ENCODE measurements at places on chromosomes 11 and 22.

DNA sequence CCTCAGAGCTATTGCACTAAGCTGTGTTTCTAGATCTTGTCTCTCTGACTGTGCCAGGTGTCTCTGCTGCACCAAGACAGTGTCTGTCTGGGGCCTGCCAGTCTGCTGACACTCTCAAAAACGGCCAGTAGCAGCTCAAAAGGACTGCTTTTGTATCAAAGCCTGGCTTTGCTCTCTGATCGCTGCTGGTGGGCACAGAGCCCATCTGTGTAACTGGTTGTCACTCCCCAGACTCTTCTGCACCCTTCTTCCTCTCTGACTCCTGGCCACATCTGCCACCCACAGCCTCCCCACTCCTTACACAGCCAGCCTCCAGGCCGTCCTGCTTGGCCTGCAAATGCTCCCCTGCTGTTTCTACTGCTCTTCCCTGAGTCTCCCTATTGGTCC, 26.5 kb downstream of the MED15 start:
- no peak for DNase-seq

- DNase-seq, result peak; percentile 18
These were observed 2.2 kb downstream of the BRD1 start for GRCh38 chr22:49825436-49825835.

GRCh38 chr22:29081517-29082236, 8.8 kb downstream of the KREMEN1 start:
- DNase-seq, result no peak

- DNase-seq, result no peak
These were observed 16.8 kb upstream of the PITPNB start for GRCh38 chr22:27935897-27936296.

DNA sequence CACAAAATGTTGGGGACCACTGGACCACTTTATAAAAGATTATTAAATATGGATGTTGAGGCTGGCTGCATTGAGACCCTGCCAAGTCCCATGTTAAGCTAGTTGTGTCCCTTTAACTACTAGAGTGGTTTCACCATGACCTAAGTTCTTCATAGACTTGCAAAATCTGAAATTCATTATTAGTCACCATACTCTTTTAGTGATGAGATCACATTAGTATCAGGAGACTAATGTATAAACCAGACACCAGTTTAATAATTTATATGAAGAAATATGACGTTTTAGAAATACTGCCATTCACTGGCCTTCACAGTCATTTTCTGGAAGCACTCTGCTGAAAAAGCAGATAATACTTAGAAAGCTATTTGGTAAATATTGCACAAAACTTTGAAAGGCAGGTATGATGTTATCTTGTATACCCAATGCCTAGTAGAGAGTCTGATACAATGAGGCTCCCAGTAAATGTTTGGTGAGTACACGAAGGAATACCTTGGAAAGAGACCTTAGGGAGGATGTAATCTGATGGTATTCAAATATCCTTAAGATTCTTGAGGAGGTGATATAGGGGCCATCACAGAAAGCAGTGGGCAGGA, 728.2 kb upstream of the ANO5 start:
- DNase-seq, result no peak

DNA sequence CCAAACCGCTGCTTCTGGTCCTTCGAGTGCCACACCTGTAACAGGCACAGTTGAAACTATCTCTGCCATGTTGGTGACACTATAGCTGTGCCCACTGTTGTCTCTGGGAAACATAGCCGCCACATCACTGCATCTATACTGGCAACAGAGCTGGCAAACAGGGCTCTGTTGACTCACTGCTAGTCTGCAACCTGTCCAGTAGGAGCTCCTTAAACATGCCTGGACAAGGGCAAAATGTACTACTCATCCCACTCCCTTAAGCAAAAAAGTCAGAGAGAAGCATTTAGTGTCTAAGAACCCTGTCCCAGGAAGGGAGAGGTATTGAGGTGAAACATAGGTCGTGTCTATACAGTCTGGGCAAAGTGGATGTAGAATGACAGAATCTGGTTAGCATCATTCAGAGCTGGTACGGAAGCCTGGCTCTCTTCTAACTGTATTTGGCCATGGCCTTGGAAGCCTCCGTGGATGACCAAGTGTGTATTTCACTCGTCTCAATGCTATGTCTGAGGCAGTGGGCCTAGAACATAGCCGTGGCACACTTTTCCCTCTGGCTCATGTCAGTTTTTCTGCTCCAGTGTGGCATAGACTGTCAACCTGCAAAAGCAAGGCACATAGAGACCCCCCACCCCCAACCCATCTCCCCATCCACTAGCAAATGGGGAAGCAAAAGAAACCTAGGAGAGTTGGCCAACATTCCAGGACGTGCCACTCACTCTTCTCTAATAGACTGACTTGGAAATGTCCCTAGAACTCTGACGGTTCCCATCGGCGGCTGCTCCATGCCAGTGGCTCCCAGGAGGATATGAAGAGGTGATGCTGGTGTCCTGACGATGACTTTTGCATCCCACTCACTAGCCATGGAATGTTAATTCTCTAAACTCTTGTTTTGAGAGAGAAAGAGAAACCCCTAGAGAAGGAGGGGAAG, 21.4 kb upstream of the PISD start:
- DNase-seq, result no peak

DNA sequence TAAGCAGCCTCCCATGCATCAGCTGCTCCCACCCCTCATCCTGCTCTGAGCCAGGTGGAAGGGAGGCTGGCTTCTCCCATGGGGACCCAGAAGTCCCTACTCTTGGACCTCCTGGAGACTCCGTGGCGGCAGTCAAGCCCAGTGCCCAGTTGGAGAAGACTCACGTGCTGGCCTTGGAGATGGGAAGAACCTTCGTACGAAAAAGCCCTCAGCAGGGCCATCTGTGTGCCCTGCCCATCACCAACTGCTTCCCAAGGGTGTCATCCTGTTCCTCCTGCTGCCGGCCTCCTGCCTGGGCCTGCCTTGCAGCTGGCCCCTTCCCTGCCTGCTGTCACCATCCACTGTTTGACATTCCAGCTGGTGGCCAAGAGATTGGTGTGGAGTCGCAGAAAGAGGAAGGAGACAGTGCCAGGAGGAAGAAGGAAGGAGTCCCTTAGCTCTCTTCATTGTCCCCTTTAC, 28.0 kb downstream of the ARHGAP1 start:
- no peak for DNase-seq

DNA sequence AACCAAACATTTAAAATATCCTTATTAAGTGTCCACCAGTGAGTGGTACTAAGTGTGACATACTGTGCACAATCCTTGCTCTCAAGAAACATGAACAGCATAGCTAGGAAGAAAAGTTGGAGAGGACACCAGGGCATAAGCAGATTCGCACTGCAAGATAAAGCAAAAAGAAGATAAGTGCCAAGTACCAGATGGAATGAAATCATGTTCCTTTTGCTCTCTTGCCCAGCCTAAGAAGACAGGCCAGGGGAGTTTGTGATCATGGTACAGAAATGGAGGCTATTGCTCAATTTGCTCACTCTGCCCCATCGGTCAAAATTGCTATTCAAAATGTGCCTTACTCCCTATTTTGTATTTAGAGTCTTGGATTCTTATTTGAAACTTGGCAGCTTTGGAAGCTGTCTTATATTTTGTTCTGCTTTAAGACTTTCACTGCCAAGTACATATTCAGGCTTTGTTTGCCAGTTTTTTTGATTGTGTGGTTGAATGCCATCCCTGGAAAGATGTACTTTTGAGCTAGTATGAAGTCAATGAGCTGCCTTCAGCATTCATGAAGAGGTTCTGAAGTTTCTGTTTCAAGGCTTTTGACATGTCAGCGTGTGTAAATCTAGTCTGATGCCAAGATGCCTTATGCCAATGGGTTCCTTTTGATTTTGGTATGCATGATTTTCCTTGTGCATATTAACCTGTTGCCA, 90.3 kb downstream of the PAX6 start:
- no peak for DNase-seq

GRCh38 chr22:37138849-37139561, 10.7 kb downstream of the IL2RB start:
- peak; percentile 8 for DNase-seq

DNA sequence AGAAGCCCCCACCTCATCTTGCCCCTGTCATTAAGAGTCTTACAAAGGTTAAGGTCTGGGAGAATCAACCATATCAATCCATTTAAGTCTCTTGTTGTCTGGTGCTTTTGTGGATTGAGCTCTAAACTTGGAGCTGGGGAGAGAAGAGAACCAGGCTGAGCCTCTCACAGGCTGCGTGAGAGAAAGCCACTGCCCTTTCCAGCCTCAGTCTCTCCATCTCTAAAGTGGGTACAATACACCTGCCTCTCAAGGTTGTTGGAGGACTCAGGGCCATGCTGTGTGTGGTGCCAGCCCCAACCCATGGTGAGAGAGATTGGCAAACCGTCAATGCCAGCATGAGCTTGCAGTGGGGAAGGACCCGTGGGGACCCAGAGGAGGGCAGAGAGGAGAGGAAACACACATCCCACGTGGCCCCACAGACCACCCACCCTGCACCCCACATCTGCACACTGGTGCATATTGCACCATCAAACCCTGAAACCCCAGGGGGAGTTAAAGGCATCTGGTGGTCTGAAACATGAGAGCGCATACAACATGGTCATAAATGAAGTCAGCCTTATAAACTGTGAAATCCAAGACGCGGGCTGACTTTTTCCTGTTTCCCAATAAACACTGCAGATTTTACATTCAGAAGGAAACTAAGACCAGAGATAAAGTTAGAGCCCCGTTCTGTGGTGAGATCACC, 27.5 kb upstream of the FBLN1 start:
- DNase-seq, result no peak

DNA sequence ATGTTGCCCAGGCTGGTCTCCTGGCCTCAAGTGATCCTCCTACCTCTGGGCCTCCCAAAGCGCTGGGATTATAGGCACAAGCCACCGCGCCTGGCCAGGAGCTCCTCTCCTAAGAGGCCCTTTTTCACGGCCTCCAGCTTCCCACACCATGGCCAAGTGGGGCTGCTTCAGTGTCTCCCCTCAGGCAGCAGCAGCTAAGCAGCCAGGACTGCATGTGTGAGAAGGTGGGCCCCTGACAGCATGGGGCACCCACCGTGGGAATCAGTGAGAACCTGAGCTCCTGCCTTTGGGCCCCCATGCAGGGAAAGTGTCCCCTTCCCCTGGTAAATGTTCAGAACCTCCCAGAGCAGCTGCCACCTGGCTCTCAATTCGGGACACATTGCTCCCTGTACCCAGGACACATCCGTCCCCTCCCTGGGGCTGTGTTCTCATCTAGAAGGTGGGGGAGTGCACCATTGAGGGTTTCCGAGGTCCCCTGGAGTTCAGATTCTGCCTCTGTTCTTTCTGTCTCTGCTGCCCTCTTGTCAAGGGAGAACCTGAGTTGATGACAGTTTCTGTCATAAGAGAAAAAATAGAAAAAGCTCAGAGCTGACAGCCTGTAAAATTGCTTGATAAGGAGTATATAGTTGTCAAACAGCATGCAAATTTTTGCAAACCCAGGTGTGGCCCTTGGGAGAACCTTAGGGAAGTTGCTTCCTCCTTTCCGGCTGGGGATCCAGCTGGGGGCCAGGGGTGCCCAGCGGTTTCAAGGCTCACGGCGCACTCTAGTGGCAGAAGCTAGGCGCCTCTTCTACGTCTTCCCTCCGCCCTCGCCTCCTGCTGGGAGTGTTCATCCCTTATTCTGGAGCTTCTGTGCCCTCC, 29.7 kb downstream of the FAM83F start:
- peak; percentile 29 for DNase-seq

GRCh38 chr11:20162824-20163782, 2.8 kb upstream of the DBX1 start:
- DNase-seq, result no peak

- no peak for DNase-seq
These were observed 753 bp upstream of the PPARA start for GRCh38 chr22:46149512-46150033.

- DNase-seq, result no peak
These were observed 3.5 kb upstream of the CD5 start for GRCh38 chr11:61098778-61099177.

DNA sequence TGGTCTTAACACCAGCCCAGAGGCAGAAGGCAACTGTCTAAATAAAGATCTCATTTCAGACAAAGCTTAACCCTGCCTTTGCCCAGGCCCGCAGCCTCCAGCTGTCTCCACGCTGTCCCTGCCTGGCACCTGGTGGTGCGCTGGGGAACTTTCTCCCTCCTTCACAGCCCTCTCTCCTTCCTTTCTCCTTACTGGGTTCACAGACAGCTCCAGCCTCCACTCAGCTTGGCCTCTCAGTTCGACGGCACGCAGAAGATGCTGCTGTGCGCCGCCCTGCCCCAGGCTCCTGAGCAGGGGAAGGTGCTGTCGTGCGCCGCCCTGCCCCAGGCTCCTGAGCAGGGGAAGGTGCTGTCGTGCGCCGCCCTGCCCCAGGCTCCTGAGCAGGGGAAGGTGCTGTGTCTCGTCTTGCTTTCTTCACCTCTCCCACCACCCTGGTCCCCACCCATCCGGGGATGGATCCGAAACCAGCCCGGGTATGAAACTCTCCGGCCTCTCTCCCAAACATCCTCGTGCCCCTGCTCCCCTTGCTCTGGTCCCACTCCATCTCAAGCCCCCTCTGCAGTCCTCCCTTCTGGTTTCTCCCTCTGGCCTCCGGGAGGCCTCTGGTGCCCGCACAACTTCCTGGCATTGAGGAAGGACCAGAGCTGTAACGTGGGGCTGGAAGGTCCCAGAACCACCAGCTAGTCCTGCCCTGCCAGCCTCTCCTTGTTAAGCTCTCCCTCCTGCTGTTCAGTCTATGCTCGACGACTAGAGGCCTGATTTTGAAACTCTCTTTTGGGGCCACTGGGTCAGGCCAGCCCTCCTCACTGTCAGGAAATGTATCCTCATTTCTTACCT, 22.9 kb upstream of the JAM3 start:
- no peak for DNase-seq

DNA sequence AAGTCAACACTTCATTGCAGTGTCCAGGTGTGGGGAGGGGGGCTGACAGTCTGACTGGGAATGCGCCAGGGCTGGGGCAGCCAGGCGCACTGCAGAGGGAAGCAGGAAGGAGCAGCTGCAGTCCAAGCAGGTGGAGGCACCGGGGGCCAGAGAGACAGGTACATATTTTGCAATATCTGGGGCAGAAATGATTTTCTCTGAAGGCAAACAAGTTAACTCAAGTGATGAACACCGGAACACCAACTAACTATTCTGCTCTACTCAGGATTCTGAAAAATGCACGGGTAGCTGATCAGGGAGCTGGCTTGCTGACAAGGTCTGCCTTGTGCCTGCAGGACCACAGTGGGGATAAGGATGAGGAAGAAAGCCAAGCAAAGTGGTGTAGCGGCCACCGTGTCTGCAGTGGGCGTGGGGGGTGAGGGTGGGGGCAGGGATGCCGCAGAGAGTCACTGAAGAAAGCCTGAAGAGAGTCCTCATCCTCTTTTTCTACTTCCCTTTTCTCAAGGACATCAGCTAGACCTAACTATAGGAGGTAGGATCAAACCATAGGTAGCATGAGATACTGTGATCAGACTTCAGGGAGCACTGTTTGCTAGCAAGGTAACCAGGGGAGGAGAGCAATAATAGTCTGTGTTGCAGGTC, 83.4 kb downstream of the SCN3B start:
- no peak for DNase-seq

DNA sequence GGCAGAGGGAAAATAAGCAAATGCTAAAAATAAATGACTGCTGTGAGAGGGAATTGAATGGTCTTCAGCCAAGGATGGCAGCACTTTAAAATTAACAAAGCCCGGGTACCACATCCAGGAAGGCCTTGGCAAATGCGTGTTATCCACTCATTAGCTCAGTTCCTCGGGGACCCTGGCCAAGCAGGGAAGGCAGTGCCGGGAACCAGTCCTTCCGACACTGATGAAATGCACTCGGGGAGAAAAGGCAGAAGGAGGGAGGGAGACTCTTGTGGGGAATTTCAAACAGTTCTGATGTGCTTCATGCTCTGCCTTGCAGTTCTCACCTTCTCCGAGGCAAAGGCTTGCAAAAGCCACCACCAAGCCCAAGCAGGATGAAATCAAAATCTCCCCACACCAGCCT, 38.3 kb downstream of the CLPB start:
- DNase-seq, result no peak

All from HFFc6 (cell line).